ENCODE measurements at places on chromosomes 2 and 18.

GRCh38 chr2:50484371-50484770, 547.6 kb downstream of the NRXN1 start:
- no peak for DNase-seq

- DNase-seq: no peak
These were observed 28.0 kb downstream of the ST6GAL2 start for GRCh38 chr2:106857882-106858478.

GRCh38 chr2:196604196-196604595, 35.3 kb upstream of the CCDC150 start:
- no peak for DNase-seq

GRCh38 chr2:236688563-236689392, 119.2 kb downstream of the ACKR3 start:
- no peak for DNase-seq

GRCh38 chr2:240986787-240987411, 11.5 kb upstream of the SNED1 start:
- no peak for DNase-seq

DNA sequence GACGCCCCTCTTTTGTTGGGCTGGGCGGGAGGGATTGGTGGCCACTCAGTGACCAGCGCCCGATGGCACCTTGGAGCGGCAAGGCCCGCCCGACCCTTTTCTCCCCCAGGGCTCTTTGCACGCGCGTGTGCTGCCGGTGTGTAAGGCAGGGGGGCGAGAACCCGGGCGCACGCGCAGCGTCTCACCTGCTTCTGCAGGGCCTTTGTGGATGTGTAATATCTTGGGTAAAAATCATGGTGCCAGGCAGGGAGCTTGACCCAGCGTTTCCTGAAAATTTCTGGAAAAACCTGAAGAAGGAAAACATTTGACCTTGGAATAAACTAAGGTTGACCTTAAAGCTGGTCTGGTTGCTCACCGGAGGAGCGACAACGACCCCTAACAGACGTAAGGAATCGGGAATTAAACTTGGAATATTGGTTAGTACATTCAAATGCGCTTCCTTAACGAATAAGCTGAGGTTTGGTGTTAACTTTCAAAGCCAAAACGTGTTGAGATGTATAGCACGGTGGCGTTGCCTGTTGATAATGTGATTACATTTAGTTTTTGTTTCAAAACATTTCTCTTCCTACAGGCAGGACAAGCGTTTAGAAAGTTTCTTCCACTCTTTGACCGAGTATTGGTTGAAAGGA, 438 bp downstream of the HSPE1 start:
- peak; percentile 11 for DNase-seq
